Fibroblast of skin of back (primary cell): ENCODE measurements at places on chromosomes 16 and 17.

- no peak for DNase-seq
These were observed 128.7 kb downstream of the CHD9 start for GRCh38 chr16:53183442-53183841.

- DNase-seq, result no peak
These were observed 5.0 kb downstream of the UBFD1 start for GRCh38 chr16:23562505-23562904.

GRCh38 chr16:629833-630248, 944 bp upstream of the WFIKKN1 start:
- no peak for DNase-seq

DNA sequence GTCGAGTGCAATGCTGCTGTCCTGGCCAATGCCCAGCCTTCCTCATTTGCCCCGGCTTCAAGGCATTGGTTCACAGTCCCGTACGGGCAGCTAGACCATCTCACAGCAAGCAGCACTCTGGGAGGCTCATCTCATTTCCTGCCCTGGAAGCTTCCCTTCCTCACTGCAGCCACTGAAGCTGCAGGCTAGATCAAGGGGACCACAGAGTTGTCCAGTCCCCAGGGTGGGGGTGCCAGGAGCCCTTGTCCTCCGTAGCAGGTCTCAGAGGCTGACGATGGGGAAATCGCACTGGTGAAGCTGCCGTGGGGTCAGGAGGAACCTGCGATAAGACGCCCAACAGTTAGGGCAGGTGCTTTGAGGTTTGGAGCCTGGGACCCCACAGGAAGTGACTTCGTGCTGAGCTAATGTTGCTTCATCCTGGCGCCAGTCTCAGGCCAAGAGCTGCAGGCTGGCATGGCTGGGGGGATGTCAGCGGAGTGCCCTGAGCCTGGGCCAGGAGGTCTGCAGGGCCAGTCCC, at the start of gene SPNS3:
Gene SPNS3 (plus strand): TSS at position 426 of the 517 bp plus-strand sequence. CDS start 28 bp downstream, at position 454.
- no peak for DNase-seq

GRCh38 chr17:37490022-37490587, 414 bp downstream of the DUSP14 start:
- DNase-seq, result peak; percentile 66

DNA sequence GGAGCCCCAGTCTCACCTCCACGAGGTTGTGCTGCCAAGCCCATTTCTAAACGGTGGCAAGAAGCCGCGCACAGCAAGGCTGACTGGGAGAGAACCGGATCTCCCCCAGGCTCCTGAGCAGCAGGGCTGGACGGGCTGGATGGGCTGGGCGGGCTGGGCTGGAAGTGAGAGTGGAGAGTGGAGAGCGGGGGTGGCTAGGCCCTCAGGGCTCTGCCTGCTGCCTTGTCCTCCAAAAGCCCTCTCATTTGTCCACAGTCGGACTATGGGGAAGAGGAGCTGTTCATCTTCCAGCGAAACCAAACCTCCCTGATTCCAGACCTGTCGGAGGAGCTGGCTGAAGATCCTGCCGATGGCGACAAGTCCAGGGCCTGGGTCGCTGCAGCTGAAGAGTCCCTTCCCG, 3.2 kb downstream of the DNAAF8 start:
- DNase-seq, result no peak

- no peak for DNase-seq
These were observed 205.4 kb upstream of the CIBAR2 start for GRCh38 chr16:85317704-85318103.

DNA sequence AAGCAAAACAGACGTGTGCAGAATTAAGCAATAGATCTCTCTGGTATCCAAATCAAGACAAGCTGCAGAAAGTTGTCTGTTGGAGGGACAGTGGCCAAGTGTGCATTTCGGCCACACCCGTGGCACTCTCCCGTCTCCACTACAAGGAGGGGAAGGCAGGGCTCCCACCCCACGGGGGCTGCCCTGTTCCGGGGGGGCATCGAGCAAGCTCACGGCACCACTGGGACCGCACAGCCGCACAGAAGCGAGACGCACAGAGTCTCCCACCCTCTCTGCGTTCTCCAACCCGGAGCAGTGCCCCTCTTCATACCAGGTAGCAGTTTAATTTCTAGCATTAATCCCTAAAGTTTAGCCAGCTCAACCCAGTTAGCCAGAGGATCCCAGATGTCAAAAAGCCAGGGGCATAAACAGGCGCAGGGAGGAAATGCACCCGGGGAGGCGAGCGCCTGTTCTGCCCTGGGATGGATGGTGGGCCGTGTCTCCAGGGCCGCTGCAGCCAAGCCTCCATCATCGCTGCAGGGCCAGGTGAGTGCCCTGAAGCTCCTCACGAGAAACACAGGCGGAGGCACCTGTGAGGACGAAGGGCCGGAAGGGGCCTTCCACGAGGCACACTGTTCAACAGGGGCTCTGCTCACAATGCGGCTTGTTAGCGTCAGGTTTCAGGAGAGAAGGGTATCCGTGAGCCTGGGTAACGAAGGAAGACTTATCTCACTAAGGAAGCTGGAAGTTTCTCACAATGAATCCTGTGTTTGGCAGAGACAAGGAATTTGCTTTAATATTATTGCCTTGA, 42.1 kb upstream of the METRNL start:
- DNase-seq, result no peak

GRCh38 chr17:80981062-80981902, 10.4 kb upstream of the CHMP6 start:
- no peak for DNase-seq

GRCh38 chr17:62763891-62764600, 44.1 kb downstream of the MARCHF10 start:
- no peak for DNase-seq

- DNase-seq, result peak; percentile 81
These were observed 25.1 kb upstream of the ABCA3 start for GRCh38 chr16:2365397-2366294.

- no peak for DNase-seq
These were observed 13.9 kb upstream of the STAT3 start for GRCh38 chr17:42402117-42402516.

DNA sequence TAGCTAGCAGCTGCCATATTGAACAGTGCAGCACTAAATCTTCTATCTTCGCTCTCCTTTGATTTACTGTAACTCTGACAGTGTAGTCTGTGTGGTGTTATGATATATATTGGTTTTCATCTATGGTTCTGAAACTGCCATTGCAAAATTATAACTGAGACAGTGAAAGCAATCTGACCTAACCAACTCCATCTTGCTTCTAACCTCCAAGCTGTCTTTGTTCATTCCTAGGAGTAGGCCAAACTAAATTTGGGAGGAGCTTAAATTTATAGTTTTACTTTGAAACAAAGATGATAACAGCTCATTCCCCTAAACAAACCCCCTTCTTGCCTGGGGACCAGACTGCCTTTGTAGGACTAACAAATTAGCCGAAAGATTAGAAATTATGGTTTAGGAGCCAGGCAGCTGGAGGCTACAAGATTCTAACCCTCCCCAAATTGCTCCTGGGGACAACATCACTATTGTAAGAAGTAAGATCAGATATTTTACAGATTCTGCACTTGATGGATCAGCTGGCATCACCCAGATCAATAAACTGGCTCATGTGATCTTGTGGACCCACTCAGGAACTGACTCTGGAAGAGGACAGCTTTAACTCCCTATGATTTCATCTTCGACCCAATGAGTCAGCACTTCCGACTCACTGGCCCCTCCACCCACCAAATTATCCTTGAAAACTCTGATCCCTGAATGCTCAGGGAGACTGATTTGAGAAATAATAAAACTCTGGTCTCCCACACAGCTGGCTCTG, 47.0 kb upstream of the FBXO47 start:
- peak; percentile 76 for DNase-seq

DNA sequence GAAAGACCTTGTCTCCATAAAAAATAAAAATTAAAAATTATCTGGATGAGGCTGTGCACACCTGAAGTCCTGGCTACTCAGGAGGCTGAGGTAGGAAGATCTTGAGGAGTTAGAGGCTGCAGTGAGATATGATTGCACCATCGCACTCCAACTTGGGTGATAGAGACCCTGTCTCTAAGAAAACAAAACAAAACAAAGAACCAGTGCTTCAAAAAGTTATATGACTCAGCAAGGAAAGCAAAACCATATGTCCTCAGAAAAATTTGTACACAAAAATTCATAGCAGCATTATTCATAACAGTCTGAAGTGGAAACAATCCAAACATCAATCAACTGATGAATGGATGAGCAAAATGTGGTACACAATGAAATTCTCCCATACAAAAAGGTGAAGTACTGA, 48.9 kb downstream of the SLFN5 start:
- DNase-seq, result peak; percentile 62

GRCh38 chr16:81863630-81864352, 84.7 kb downstream of the PLCG2 start:
- no peak for DNase-seq

DNA sequence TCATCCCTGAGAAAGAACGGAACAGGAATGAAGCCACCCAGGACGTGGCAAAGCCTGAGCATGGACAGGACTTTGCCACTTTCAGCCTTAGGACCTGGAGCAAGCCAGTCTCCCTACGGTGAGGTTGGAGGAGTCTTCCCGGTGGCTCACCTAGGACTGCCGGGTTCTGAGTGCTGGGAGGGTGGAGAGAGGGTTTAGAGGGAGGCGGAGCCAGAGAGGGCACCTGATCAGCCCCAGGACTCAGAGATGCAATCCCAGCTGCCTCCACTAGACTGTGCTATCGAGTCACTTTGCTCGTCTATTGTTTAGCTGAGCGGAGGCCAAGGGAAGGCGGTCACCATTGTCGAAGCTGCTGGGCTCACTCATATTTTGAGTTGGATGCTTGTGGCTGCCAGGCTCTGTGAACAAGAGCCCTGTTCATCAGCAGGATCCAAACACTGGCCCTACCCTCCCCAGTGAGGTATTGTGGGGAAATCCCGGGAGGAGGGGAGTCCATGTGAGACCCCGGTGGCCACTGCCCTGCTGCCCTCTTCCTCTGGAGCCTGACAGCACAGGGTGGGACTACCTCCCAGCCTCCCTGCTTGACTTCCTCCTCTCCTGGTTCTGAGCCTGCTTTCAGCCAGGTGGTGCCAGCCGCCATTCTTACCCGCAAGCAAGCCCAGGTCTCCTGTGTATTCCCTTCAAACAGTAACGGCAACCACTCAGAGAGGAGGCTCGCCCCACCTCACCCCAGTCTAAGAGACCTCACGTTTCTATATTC, 7.0 kb downstream of the KRT14 start:
- peak; percentile 81 for DNase-seq

DNA sequence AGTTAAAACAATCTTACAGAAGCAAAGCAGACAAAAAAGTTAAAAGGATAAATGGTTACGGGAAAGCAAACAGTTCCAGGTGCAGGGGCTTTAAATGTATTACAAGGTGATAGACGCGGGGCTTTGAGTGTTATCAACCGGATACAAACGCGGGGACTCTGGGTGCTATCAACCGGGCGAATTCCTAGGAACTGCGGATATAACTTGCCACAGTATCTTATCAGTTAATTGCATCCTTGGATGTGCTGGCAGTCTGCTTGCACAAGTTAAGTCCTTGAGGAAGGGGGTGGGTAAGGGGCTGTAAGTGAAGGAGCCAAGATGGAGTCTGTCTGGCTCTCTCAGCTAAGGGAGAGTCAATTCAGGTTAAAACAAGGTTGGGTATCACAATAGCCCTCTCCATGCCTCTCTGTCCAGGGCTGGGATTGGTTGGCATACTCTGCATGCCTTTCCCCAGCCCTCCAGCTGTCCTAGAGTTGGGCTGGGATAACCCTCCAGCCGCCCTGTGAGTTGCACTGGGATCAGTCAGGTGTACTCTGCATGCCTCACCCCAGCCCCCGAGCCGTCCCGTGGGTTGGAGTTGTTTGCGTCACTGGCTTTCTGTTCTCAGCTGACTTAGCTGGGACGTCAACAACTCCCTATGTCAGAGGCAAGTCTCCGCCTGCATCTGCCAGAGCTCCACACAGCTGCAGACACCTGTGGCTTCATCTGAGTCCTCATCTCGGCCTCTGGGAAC, 40.9 kb downstream of the TMEM235 start:
- DNase-seq, result no peak

DNA sequence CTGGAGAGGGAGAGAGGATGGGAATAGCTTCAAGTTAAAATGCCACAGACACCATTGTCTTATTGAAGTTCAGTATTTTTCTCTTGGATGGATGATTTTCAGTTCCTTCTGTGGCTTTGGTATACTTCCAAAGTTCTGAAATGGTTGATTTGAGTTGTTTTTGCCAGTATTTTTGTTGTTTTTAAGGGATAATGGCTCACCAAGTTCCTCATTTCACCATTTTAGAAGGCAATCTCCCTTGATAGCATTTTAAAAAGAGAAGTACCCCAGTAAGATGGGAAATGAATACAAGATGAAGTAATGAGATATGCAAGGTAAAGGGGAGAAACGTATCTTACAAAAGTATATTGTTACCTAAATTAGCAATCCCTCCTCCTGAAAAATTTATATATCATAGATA, 18.5 kb upstream of the SPDYE4 start:
- DNase-seq, result no peak

DNA sequence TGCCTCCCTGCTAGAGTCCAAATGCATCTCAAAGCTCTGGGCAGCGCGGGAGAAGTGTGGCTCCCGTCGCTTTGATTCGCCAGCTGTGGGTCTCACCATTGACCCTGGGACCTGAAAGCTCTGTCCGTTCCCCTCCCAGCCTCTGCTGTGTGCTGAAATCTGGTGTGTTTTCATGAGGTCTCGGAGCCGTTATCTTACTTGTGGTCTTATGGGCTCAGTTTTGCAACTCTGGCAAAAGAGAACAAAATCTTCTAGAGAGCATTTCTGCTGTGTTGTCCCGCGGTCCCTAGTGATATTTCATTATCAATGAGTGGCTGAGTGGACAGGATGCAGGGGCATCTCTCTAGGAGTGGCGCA, 13.3 kb downstream of the CRISPLD2 start:
- DNase-seq, result no peak

GRCh38 chr17:72381597-72382397, 261.0 kb downstream of the SOX9 start:
- DNase-seq, result no peak

GRCh38 chr17:61076621-61077031, 323.0 kb upstream of the TBX2 start:
- peak; percentile 69 for DNase-seq

- DNase-seq, result no peak
These were observed 24.1 kb downstream of the MYH10 start for GRCh38 chr17:8606401-8606800.

- no peak for DNase-seq
These were observed 18.0 kb upstream of the ENDOV start for GRCh38 chr17:80397034-80397387.

GRCh38 chr17:57418463-57419246, 162.3 kb downstream of the MSI2 start:
- DNase-seq, result no peak
